ENCODE measurements at places on chromosomes 7 and 10. TPM values are rescaled to one million over a fixed set of nuclear protein-coding genes. Genes with fewer than 3 reads are reported as not detected.
A peak's percentile ranks its signal among the peaks of the same experiment; 100 is the strongest.

The RET gene
- total RNA-seq, result 1.9 TPM

The ANKRD7 gene
- total RNA-seq, result not detected

DNA sequence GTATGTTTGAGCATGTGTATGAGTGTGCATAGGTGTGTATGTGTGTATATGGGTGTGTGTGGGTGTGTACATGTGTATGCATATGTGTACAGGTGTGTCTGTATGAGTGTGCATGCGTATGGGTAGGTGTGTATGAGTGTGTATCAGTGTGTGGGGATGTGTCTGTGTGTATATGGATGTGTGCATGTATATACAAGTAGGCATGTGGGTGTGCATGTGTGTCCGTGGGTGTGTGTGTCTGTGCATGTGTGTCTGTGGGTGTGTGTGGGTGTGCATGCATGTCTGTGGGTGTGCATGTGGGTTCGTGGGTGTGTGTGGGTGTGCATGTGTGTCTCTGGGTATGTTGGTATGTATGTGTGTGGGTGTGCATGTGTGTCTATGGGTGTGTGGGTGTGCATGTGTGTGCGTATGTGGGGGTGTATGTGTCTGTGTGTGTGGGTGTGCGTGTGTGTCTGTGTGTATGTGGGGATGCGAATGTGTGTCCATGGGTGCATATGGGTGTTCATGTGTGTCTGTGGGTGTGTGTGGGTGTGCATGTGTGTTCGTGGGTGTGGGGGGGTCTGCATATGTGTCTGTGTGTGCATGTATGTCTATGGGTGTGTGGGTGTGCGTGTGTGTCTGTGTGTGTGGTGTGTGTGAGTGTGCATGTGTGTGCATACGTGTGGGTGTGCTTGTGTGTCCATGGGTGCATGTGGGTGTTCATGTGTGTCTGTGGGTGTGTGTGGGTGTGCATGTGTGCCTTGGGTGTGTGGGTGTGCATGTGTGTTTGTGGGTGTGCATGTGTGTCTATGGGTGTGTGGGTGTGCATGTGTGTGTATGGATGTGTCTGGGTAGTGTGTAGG, 20.6 kb downstream of the EMX2 start:
- no peak overlapping the region for H3K27ac ChIP-seq
- no peaks in the 10 kb centered on the region for H3K36me3 ChIP-seq
- H3K4me1 ChIP-seq, result no peaks in the 10 kb centered on the region
- no peaks in the 10 kb centered on the region for H3K27me3 ChIP-seq
- no peak for DNase-seq
- no peak overlapping the region for H3K4me3 ChIP-seq

- peak; percentile 45 for DNase-seq
- H3K4me1 ChIP-seq, result no peaks in the 10 kb centered on the region
- H3K36me3 ChIP-seq, result no peaks in the 10 kb centered on the region
Observed at GRCh38 chr10:58064714-58065528, 202.8 kb downstream of the IPMK start.

DNA sequence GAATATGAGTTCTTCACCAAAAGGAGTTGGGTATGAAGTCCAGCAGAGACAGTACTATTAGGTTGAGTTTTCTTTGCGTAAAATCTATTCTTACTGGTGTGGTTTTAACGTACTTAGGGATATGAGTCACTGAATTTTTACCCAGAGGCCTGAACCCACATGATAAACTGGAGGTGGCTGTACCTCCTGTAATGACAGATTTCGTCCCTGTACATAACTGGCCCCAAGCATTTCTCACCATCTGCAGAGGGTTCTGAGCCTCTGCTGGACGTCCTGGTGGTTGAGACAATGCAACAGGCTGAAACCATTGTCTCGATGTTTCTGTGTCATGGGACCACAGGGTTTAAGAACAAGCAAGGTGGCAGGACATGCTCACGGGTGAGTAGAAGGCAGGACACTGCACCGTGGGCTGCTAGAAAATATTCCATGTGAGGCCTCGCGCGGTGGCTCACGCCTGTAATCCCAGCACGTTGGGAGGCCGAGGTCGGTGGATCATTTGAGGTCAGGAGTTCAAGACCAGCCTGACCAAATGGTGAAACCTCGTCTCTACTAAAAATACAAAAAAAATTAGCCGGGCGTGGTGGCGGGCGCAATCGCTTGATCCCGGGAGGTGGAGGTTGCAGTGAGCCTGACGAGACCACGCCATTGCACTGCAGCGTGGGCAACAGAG, 233.9 kb downstream of the DNAJB6 start:
- no peak overlapping the region for H3K27ac ChIP-seq
- H3K4me1 ChIP-seq, result no peaks in the 10 kb centered on the region
- no peak for DNase-seq
- no peaks in the 10 kb centered on the region for H3K36me3 ChIP-seq
- H3K27me3 ChIP-seq, result no peaks in the 10 kb centered on the region
- no peak overlapping the region for H3K4me3 ChIP-seq

DNA sequence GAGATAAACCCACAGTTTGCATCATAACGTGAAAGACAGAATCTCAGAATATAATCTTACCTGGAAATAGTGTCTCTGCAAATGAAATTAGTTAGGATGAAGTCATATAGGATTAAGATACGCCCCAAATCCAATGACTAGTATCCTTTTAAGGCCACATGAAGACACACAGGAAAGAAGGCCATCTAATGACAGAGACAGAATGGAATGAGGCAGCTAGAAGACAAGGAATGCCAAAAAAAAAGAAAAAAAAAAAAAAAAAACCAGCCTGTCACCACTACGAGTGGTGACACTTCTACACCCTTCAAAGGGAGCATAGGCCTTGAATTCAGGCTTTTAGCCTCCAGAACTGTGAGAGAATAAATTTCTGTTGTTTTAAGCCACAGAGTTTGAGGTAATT, 82.9 kb downstream of the HYCC1 start:
- no peak for DNase-seq
- no peak overlapping the region for H3K27ac ChIP-seq

DNA sequence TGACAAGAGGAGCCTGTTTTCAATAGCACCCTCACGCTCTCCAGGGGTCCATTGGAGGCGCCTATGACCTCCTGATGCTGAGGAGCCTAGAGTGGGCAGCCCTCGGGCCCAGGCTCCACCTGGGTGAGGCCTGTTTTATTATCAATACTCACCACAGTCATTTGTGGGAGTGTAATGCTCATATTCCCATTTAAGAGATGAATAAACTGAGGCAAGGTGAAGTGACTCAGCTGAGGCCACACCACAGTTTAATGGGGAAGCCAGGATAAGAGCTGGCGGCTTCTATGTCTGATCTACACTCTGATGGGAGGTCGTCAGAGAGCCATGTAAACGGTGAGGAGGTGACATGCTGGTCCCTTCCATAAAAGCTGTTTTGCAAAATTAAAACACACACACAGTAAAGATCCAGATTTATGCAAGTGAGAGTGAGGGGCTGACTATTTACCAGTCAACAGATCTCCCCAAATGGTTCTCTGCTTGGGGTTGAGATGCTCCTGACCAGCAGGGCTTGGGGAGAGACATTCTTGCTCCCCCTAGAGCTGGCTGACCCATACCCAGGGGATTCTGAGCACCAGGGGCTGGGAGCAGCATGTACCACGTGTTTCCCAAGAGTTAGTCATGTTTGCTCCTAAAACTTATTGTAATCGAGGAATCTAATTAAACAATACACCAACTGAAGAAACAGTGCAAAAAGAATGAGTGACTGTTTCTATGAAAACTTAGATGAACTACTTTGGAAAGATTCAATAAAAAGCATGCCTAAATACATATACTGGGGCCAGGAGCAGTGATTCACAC, 81.0 kb upstream of the INSIG1 start:
- no peaks in the 10 kb centered on the region for H3K36me3 ChIP-seq
- H3K27ac ChIP-seq, result no peak overlapping the region
- H3K27me3 ChIP-seq, result peaks cover 14% of the 10 kb centered on the region
- H3K4me1 ChIP-seq, result no peaks in the 10 kb centered on the region
- no peak overlapping the region for H3K4me3 ChIP-seq

DNA sequence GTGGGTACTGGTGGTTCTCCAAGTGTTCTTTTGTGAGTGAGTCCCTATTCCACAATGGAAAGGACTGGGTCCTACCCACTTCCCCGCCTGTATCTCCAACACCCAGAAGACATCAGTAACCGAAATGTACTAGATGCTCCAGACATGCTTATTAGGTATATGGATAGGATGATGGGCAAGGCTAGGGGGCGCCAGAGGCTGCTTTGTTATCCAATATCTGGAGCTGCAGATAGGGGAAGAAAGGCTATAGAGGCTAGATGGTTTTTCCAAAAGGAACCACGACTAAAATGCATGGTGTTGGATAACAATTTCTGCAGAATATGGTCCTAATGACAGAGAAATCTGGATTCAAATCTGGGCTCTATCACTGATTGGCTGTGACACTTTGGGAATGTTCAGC, 56.2 kb upstream of the TM9SF3 start:
- no peaks in the 10 kb centered on the region for H3K27me3 ChIP-seq
- no peaks in the 10 kb centered on the region for H3K36me3 ChIP-seq
- no peak overlapping the region for H3K27ac ChIP-seq
- H3K4me1 ChIP-seq, result no peaks in the 10 kb centered on the region
- no peak overlapping the region for H3K4me3 ChIP-seq
- peak; percentile 86 for DNase-seq

Measured in colonic mucosa (tissue), 4 donors.